ENCODE measurements at places on chromosomes 6 and 20.

GRCh38 chr20:61699495-61700374, 365.9 kb downstream of the TAF4 start:
- no peak for DNase-seq

DNA sequence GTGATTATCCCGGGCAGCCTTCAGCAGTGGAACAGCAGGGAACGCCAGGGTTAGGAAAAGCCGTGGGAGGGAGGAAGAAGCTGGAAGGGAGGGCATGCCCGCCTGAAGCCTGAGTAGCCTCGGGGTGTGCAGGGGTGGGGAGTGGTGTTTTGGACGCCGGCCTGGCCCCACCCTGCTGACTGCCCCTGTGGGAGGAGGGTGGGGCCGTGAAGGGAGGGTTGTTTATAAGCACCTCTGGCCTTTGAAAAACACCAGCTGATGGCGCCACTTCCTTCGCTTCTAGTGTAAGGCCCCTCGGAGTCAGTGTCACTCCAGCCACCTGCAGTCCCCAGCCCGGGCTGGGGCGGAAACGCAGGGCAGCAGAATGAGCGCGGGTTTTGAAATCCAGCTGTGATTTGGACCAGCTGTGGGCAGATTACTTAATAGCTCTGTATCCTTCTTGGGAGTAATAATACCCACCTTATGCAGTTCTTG, 52.8 kb upstream of the BMP6 start:
- DNase-seq = no peak

- no peak for DNase-seq
Measured at GRCh38 chr20:61969806-61970205, 95.9 kb downstream of the TAF4 start.

GRCh38 chr6:53042112-53042511, 23.1 kb upstream of the FBXO9 start:
- no peak for DNase-seq

DNA sequence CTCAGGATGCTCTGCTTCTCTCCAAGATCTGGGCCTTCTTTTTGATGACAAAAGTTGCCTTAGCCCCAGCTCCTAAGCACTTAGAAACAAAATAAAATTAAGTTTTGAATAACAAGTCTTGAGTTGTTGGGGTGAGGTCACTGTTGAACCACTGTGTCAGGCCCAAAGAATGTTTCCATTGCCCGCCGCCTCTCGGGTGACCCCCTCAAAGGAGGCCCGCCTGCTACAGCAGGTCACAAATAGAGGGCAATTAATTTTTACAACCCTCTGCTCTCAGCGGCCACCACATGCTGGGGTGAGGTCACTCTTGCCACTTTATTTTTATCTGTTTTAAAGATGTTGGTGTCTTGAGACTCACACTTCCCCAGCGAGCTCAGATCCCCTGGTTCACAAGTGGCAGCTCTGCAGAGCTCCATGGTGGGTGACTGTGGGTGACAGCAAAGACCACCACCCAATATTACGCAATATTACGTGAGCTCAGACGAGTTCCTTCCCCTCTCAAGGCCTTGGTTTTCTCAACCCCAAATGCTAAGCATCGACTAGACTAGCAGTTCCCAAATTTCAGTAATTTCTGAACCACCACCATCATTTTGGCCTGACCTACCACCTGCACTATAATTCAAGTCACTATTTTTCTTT, 247.7 kb upstream of the PMEPA1 start:
- no peak for DNase-seq

DNA sequence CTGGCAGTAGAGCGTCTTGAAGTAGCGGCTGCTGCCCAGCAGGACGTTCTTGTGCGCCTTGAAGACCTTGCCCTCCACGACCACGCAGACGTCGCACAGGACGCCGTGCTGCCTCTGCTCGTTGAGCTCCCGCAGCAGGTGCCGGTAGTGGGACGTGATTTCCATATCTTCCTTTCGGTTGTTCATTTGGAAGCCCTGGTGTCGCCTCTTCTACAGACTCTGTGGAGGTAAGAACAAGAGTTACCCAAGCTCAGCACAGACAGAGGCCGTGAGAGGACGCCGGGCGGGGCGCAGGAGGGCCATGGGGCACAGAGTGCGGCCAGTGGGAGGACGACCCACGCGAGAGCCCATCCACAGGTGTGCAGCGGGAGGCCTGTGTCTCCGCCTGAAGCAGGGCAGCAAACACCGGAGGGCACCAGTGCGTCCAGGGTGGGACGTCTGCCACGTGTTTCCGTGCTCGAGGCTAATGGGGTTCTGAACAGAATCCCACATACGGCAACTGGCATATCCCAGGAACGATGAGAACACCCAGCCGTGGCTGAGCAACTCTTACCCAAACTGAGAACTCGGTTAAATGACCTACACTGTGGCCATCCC, 40.4 kb downstream of the ZBTB46 start:
- no peak for DNase-seq

DNA sequence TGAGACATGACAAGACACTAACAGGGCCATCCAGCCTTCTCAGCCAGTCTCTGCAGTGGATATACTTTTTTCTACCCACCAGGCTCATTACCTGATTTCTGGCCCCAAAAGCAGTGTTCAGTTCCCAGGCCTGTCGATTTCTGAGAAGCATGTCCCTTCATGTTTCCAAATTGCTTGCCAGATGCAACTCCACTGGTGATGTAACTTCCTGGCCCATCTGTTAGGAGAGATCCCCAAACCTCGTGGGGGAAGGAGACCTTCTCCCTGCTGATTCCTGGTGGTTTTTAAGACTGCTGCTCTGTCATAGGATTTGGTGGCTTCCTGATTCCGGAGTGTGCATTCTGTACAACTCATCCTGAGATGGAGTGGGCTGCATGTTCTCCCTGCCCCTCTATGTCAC, 31.6 kb upstream of the MRPS10 start:
- peak; percentile 31 for DNase-seq

GRCh38 chr6:99114769-99115406, 167.1 kb upstream of the FBXL4 start:
- DNase-seq = no peak

DNA sequence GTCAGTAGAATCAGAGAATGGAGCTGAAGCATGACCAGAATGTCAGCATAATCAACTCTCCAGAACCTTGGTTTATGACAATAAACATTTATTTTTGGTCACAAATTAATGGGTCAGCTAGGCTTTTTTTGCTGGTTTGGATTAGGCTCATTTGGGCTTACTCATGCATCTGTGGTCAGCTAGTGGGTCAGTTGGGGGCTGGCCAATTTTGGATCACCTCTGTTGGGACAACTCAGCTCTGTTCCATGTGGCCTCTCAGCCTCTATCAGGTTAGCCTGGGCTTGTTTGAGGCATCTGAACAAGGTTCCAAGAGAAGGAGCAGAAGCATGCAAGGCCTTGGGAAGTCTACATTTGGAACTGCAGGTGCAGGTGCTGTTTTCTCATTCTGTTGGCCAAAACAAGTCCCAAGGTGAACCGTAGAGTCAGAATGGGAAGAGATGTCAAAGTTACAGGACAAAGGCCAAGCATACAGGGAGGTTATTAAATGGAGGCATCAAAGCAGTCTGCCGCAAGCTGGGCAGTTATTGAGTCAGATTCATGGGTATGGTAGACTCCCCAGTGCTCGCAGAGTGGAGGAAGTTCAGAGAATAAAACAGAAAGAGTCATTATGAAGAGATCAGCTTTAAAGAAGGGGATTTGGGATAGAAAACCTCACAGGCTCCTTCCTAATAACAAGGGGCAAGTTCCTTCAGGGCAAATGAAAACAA, 173.0 kb downstream of the PLCB4 start:
- DNase-seq = no peak

DNA sequence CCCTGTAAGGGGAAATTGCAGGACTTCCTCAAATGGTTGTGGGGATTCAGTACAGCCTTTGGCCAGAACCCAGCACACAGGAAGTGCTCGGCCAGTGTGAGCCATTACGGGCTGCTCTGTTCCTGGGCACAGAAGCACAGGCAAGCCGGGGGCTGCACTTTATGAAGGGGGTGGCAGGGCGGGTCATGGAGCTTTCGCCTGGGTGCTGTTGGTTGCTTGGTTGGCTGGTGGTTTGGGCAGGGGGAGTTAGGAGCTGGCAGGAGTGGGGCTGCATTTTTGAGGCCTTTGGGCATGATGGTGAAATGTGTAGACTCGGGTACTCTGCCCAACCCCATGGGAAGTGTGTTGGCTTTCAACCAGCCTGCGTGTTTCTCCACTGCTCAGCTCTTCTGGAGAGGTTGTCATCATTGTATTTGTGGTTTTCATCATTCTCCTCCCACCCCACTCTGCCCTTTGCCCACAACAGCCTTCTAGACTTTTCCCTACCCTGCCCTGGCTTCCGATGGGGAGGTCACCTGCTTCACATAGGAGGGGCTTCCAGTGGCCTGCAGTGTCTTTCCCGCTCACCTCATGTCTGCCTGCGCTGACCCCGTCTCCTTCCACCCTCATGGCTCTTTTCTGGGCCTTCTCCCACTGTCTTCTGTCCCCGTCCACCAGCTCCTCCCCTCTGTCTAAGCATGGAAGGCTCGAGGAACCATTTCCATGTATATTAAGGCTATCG, 16.1 kb upstream of the RBM38 start:
- DNase-seq = peak; percentile 90

GRCh38 chr6:19865178-19865577, 28.0 kb downstream of the ID4 start:
- DNase-seq = no peak

- no peak for DNase-seq
Measured at GRCh38 chr6:7247828-7248227, 65.2 kb downstream of the SSR1 start.

- no peak for DNase-seq
Measured at GRCh38 chr6:75220357-75220756, 14.5 kb upstream of the COL12A1 start.

GRCh38 chr6:72350296-72350881, 271.5 kb upstream of the KCNQ5 start:
- no peak for DNase-seq

- no peak for DNase-seq
Measured at GRCh38 chr20:62475772-62476055, at the start of gene GATA5. Gene GATA5, minus strand, starts transcription at chr20:62475995. Its CDS starts 474 bp downstream, at chr20:62475521.

- peak; percentile 16 for DNase-seq
Measured at GRCh38 chr6:127381384-127381783, 38.0 kb upstream of the ECHDC1 start.

Data from inflammatory macrophage (primary cell).